ENCODE measurements at places on chromosomes 4 and X.
A peak's percentile ranks its signal among the peaks of the same experiment; 100 is the strongest.

DNA sequence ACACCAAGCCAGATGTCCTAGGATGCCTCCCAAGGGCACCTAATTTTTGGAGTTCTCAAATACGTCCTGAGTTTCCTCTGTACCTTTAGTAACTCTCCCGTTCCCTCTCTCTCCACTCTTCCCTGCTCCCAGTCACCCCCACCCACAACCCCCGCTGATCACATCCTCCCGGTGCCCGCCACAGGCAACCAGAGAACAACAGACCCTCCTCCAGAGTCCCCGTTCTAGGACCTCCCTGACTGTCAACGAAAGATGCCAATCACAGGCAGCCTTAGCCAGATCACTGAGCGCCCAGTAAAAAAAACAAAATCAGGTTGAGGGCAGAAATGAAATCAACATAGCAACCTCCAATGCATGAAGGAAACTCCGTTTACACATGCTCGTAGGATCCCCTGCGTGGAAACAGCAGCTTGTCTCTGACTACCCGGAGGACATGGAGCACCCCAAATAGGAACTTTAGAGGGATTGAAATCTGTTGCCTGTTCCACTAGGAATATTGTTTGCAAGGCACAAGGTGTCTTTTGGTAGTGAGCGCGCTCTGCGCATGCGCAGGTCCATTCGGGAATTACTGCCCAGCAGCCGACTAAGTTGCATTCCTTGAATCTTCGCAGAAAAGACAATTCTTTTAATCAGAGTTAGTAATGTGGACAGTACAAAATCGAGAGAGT, at the start of gene GABRB1:
TSS of gene GABRB1 (plus strand) at position 557 of the 668 bp plus-strand sequence.
- no peak for DNase-seq

DNA sequence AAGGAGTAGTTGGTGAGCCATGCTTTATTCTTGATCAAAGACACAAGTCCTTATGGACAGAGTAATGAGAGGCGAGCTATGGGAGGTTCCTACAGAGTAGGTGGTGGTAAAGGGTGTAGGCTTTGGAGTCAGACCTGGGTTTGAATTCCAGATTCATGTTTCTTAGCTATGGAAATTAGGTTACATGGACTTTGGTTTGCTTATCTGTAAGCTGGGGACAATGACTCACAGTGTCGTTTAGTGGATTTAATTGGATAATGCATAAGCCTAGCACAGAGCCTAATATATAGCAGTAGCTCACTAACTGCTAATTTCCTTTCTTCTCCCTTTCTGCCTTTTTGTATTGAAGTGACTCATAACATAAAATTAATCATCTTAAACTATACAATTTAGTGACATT, 5.0 kb upstream of the TRPC5 start:
- DNase-seq = no peak

- DNase-seq = no peak
These were observed 69.6 kb downstream of the DDX60L start for GRCh38 chr4:168410681-168411080.

DNA sequence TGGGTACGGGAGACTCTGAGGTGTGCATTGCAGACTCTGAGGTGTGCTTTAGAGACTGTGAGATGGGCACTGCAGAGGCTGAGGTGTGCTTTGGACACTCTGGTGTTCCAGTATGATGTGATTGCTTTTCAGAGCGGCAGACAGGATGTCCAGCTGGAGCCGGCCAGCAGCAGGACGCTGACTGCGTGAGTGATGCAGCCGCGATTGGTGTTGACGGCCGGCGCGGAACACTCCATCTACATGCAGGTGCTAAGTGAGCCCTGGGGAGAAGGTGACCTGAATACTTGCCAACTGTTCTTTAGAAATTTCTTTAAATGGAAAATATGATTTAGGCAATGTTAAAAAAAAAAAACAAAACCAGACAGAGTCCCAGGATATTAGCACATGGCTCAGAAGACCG, 103.1 kb upstream of the PPP2R3B start:
- DNase-seq = no peak

DNA sequence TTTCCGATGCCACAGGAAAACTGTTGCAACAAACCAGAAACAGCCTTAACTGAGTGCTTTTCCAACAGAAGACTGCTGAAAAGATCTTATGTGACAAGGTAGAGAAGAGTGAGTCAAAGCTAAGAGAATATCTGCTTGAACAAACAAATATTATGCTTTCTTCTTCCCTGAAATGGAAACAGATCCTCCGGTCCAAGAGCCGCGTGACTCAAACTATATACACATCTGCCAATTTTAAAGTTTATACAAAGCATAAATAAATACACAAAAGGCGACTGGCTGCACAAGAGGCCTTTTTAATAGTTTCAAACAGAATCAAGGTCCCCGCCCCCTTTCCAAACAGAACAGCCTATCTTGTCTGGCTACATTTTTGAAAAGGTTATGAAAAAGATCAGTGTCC, 329.7 kb upstream of the F9 start:
- DNase-seq = no peak

GRCh38 chr4:3464911-3465697, 2.0 kb downstream of the DOK7 start:
- no peak for DNase-seq

DNA sequence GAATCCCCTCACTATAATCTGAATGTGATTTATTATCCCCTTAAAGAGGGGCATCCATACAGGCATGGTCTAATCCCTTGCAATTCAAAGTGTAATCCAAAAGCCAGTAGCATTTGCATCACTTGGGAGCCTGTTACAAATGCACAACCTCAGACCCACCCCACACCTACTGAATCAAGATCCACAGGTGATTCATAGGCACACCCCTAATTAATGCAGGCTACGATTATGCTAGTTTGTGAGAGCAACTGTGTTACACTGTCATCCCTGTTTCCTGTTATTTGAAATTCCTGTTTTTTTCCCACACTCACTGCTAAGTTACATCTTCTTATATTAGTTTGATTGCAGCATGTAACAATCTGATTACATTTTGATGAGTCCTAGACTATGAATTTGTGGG, 120.0 kb downstream of the RAB28 start:
- no peak for DNase-seq

DNA sequence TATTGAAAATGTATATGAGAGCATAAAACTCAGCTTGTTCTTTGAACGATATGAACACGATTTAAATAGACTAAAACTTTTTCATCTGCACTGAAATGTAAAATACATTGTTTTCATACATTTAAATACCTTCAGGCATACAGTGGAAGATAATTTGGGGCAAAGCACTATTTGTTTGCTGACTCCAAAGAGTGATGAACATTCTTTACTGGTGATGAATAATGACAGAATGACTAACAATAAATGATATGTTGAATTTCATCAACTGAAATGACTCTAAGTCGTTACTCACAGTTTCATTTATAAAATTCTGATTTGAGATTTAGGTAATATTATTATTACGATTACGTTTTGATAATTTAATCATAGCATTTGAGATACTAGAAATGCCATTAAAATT, 1160.1 kb downstream of the NLGN4X start:
- no peak for DNase-seq

GRCh38 chr4:130825284-130825683, 1729.3 kb downstream of the C4orf33 start:
- DNase-seq = no peak

- no peak for DNase-seq
These were observed 56.5 kb downstream of the ANTXR2 start for GRCh38 chr4:80016506-80016905.

GRCh38 chr4:127155116-127155515, 477.6 kb upstream of the INTU start:
- no peak for DNase-seq

DNA sequence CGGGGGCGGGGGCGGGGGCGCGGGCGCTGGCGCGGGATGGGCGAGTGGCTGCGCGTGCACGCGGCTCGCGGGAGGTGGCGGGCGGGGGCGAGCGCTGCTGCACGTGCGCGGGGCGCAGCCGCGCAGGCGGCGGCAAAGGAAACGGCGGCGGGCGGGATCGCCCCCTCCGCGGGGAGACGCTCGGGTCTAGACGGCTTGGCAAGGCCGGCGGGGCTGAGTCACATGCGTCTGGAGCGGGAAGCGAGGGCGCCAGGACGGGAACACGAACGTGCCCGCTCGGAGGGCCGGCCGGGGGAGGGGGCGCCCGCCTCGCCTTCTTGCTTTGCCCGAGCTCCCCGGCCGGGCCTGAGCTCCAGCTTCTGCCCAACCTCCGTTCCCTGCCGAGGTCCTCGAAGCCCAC, 4.3 kb upstream of the HAUS7 start:
- DNase-seq = no peak

- DNase-seq = no peak
These were observed 370.2 kb downstream of the GRIA2 start for GRCh38 chr4:157590679-157591078.

GRCh38 chrX:153634236-153634635, 12.8 kb upstream of the DUSP9 start:
- DNase-seq = no peak

DNA sequence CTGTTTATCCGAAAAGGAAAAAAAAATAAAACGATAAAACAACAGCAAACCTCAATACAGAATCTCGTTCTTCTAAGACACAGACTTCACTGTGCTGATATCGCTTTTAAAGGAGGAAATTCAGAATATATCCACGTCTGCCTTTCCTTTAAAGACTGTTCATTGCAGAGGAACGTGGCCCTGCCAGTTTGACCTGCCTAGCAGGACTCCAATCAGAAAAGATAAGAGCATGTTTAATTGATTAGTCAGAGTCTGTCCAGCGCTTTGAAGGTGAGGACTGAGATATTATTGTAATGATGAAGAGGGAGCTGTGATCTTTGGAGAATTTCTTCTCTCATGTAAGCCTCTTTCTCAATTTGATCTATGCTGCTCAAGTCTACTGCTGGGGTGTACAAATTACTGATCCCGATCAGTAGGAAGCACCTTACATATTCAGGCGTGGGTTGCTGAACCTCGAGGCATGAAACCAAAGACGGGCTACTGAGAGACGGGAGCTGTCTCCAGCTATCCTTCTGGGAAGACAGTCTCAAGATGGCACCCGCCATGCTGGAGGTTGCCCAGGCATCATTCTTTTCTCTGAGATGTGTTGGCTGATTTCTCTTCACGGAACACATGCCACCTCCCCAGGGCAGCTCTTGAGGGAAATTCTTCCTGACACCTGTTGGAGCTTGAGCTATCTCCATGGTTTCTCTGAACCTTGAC, 146.1 kb downstream of the SHOX start:
- no peak for DNase-seq

DNA sequence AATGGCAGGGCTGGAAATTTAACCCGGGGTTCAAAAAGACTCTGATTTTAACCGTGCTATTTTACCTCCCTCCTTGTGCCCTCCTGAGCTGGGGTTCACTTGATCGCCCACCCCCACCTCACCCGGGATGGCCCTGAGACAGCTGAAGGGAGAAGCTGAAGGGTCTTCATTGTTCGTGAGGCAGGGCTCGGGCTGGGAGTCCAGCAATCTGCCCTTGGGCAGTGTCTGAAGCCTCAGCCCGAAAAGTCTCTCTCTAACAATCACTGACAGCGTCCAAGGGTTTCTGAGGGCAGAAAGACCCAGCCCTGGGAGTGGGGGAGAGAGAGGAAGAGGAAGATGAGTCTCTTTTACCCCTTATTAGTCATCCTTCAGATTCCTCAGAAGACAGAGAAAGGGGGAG, 39.4 kb upstream of the PHOX2B start:
- no peak for DNase-seq

DNA sequence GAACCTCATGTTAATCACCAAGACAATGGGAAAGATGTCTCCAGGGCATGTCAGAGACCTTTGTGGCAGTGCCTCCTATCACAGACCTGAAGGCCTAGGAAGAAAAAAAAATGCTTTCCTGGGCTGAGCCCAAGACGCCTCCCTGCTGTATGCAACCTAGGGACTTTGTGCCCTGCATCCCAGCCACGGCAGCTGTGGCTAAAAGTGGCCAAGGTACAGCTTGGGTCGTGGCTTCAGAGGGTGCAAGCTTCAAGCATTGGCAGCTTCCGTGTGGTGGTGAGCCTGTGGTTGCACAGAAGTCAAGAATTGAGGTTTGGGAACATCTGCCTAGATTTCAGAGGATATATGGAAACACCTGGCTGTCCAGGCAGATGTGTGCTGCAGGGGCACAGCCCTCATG, 40.5 kb downstream of the SPANXN3 start:
- no peak for DNase-seq

- DNase-seq = no peak
These were observed 253.7 kb upstream of the ANXA10 start for GRCh38 chr4:167838686-167839085.

- no peak for DNase-seq
These were observed 26.4 kb downstream of the MTMR1 start for GRCh38 chrX:150719621-150720020.

- no peak for DNase-seq
These were observed 60.0 kb downstream of the FHDC1 start for GRCh38 chr4:152996111-152996571.

DNA sequence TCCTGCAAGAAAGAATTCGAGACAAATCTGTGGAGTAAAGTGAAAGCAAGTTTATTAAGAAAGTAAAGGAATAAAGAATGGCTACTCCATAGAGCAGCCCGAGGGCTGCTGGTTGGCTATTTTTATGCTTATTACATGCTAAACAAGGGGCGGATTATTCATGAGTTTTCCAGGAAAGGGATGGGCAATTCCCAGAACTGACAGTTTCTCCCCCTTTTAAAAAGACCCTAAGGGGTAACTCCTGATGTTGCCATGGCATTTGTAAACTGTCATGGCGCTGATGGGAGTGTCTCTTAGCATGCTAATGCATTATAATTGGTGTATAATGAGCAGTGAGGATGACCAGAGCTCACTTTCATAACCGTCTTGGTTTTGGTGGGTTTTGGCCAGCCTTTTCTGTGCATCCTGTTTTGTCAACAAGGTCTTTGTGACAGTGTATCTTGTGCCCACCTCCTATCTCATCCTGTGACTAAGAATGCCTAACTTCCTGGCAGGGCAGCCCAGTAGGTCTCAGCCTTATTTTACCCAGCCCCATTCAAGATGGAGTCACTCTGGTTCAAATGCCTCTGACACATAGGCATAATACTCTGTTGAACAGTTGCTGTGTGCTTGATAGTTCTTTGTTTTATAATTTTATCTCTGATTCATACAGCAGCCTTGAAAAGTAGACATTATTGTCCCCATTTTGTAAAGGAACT, 25.8 kb downstream of the GAB1 start:
- DNase-seq = no peak

- DNase-seq = no peak
These were observed 43.0 kb upstream of the PHOX2B start for GRCh38 chr4:41791557-41791956.

- DNase-seq = no peak
These were observed 988.4 kb upstream of the TENM3 start for GRCh38 chr4:181254771-181255170.

- DNase-seq = no peak
These were observed 5.1 kb downstream of the SETD7 start for GRCh38 chr4:139550724-139551429.

GRCh38 chrX:49166914-49167739, 4.6 kb downstream of the MAGIX start:
- peak; percentile 1 for DNase-seq

- no peak for DNase-seq
These were observed 16.4 kb downstream of the TMEM31 start for GRCh38 chrX:103727115-103727514.
